ENCODE measurements at places on chromosomes 2 and 18. TPM values are rescaled to one million over a fixed set of nuclear protein-coding genes. Genes with fewer than 3 reads are reported as not detected.

SKOR2 gene
- total RNA-seq, result not detected

VIT gene
- 7.4 TPM for total RNA-seq

STPG4 gene
- not detected for total RNA-seq

RTP5 gene
- not detected for total RNA-seq

NBAS gene
- 69.3 TPM for total RNA-seq

BIRC6 gene
- 191 TPM for total RNA-seq

MOGAT1 gene
- 2.5 TPM for total RNA-seq

PGAP1 gene
- 31.5 TPM for total RNA-seq

ABI2 gene
- 30.3 TPM for total RNA-seq

LYG1 gene
- total RNA-seq, result 0.59 TPM

KANSL1L gene
- 49.1 TPM for total RNA-seq
